ENCODE measurements at places on chromosomes 16 and 17. TPM values are rescaled to one million over a fixed set of nuclear protein-coding genes. Genes with fewer than 3 reads are reported as not detected.

Gene CLEC3A
- total RNA-seq: not detected

Gene SBK1
- 1.7 TPM for total RNA-seq

Gene KRT33B
- total RNA-seq: not detected

Gene PABPN1L
- not detected for total RNA-seq

Gene HOXB4
- total RNA-seq: 2.8 TPM

Gene LLGL2
- 24.1 TPM for total RNA-seq

Gene KRT13
- total RNA-seq: not detected

Gene SLC16A11
- 0.63 TPM for total RNA-seq

Gene HSD17B1
- 0.90 TPM for total RNA-seq

Gene C1QTNF8
- not detected for total RNA-seq

Gene FLII
- 307 TPM for total RNA-seq

Gene TBC1D3C
- not detected for total RNA-seq

Gene HEATR9
- total RNA-seq: 0.24 TPM

Gene PIRT
- not detected for total RNA-seq

Gene ITGAD
- total RNA-seq: not detected

Gene SYCE1L
- 2.6 TPM for total RNA-seq

All from activated T-helper 17 cell treated with anti-CD3 and anti-CD28 coated beads, Interleukin-2, amount 50 U/mL, for 72 hours (primary cell).